ENCODE measurements at places on chromosomes 12 and 14. TPM values are rescaled to one million over a fixed set of nuclear protein-coding genes. Genes with fewer than 3 reads are reported as not detected.

Gene MAP3K9
- total RNA-seq = 11.5 TPM

Gene GPR65
- 1.2 TPM for total RNA-seq

Gene SPX
- total RNA-seq = not detected

Gene PRH2
- not detected for total RNA-seq

Gene GPRC5D
- not detected for total RNA-seq

Gene RTL1
- not detected for total RNA-seq

Gene AICDA
- not detected for total RNA-seq

Gene CEBPE
- total RNA-seq = not detected

Gene CMKLR1
- total RNA-seq = 10.1 TPM

Gene IFNG-AS1
- not detected for total RNA-seq

Gene TAS2R8
- total RNA-seq = 0.98 TPM
